Brain pericyte (primary cell): ENCODE measurements at places on chromosomes 1 and 21.

- no peak for DNase-seq
These were observed 103.4 kb downstream of the VPS13D start for GRCh38 chr1:12333036-12333785.

- DNase-seq = no peak
These were observed 99.1 kb upstream of the NGF start for GRCh38 chr1:115437196-115437595.

DNA sequence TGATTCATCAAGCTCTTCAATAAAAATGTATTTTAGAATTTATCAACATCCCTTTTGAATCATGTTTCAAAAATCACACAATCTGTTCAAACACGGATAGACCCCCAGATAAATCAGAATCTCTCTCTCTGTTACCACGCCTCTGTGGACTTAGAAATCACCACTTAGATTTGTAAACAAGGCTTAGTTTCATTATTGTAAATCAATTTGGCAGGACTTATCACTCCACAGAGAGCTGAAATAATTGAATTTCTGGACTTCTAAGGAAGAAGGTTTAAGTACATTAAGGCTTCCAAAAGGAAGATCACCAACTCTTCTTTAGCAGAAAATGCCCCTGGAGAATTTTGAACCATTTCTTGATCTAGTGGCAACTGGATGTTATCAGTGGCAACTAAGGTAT lies 100.4 kb downstream of the APP start:
- no peak for DNase-seq

GRCh38 chr1:51534447-51534846 lies 15.4 kb upstream of the EPS15 start:
- no peak for DNase-seq

- no peak for DNase-seq
These were observed 2.1 kb downstream of the GNG12 start for GRCh38 chr1:67830928-67831830.

DNA sequence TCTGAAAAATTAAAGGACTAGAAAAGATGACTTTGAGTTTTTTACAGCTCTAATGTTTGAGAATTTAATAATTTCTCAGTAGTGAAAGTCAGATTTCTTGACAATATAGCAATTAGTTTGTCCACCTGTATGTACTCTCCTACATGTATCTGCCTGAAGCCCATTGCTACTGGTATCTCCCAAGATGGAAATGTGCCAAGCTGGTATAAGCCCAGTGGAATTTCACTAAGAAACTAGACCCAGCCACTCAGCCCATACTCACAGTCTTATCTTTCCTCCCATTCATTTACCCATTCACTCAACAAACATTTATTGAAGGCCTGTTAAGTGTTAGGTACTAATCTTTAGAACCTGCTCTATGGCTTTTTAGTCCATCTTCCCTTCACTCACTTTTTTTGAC lies 21.6 kb upstream of the TRIM45 start:
- DNase-seq = no peak

DNA sequence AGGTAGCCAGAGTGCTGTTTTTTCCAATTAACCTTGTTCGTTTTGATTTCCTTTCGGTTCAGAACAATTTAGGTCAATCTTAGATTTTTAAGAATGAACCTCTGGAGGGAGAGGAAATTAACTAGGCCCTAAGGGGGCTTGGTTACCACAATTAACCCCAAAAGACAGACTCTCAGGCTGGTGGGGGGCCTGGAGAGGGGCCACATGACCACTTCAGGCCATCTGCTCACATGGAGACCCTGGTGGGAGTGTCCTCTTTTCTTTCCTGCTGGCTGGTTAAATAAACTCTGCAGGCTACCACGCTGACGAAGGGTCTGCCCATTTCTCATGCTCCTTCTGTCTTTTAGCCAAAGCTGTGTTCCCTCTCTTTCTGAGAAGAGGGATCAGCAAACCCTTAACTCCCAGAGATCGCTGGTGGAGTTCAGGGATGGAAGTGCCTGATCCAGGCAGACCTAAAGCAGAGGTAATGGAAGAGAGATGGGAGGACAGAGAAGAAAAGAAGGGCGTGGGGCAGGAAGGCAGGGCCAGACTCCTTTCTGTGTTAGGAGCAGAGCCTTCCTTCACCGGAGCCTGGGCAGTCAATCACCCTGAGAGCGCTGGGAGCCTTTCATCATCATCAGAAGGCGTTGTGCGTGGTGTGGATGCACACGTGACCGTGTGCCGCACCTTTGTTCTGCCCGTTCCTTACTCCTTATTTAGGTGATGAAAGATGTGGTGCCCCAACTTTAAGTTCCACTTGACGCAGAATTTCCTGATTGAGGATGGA lies 58.5 kb downstream of the KIF26B start:
- no peak for DNase-seq

DNA sequence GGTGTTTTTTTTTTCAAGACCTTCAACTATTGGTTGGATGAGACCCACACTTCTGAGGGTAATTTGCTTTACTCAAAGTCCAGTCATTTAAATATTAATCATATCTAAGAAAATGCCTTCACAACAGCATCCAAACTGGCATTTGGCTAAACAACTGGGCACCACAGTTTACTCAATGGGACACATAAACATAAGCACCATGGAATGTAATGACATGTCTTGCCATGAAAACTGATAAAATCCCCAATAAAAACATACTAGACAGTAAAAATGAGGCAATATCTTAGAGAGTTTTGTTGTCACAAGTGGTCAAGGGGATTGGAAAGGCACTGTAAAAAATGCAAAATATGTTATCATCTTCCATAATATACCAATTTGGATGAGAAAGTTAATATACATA lies 838.8 kb upstream of the ADAMTS5 start:
- DNase-seq = no peak

DNA sequence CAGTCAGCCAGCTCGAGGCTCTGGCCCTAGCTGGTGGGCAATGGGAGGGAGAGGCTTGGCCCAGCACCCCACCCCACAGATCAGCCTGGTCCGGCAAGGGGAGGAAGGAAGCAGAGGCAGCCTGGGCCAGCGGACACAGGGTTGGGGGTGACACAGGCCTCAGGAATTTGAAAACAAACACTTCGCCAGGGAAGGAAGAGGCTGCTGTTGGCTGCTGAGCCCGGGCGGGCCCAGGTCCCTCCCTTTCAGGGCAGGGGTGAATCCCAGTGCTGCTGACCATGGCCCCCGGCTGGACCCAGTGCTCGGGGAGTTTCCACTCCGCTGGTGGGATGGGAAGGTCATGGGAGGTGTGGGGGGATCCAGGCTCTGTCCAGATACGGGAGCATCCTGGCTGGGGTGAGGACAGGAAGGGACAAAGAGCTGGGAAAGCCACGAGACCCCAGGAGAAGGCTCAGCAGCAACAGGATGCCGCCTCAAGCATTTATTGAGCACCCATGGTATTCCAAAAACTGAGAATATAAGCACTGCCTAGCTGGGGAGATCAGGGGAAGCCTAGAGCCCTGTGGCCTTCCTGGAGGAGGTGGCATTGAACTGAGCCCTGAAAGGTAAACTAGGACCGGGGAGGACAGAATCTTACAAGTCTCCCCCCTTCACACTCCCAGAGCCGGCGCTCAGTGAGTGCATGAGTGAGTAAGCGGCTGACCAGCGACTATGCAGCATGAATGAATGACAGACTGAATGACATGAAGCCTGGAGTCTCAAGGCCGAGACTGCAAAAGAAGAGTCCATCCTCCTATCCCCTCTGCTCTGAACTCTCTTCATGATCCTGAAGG lies 26.2 kb upstream of the EPHA2 start:
- DNase-seq = peak; percentile 43

DNA sequence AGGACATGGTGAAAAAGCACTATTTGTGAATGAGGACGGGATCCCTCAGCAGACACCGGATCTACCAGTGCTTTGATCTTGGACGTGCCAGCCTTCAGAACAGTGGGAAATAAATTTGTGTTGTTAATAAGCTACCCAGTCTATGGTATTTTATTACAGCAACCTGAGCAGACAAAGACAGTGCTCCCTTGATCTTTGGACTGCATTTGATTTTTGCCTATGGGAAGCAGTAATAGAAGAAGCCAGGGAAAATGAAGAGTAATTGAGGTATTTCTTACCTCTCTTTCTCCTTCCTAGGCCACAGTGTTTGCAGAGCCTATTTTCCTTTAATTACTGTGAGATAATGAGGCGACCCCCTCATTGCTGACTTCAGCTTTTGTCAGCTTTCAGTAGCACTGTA lies 87.9 kb downstream of the PDE4B start:
- no peak for DNase-seq

- DNase-seq = no peak
These were observed 65.6 kb downstream of the SAMSN1 start for GRCh38 chr21:14480411-14481031.

- DNase-seq = no peak
These were observed 60.8 kb downstream of the BCAR3 start for GRCh38 chr1:93620841-93621210.

GRCh38 chr1:90726425-90726985 lies 9.4 kb upstream of the BARHL2 start:
- no peak for DNase-seq

DNA sequence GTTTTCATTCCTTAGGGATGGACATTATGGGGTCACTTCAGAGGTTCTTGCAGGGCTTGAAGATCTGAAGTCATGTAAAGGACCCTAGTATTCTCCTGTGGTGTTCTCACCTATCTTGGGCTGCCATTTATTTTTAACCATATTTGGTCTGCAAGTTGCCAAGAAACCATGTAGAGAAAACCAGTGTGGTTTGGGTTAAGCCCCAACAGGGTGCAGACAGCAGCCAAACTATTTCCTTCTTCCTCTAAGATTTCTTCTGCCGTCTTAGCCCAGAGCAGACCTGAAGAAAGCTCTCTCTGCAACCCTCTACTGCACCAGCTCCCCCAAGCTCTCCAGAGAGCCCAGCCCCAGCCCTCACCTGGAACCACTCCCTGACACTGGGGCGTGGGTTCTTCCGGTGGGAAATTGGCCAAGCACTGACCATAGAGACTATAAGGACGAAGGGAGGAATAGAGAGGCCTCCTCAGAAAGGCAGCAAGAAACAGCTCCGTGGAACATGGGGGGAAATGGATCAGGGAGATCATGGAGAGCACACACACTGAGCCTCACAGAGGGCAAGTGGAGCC lies 136.6 kb downstream of the SYF2 start:
- no peak for DNase-seq

- no peak for DNase-seq
These were observed 110.3 kb downstream of the TIAM1 start for GRCh38 chr21:31233711-31234110.

DNA sequence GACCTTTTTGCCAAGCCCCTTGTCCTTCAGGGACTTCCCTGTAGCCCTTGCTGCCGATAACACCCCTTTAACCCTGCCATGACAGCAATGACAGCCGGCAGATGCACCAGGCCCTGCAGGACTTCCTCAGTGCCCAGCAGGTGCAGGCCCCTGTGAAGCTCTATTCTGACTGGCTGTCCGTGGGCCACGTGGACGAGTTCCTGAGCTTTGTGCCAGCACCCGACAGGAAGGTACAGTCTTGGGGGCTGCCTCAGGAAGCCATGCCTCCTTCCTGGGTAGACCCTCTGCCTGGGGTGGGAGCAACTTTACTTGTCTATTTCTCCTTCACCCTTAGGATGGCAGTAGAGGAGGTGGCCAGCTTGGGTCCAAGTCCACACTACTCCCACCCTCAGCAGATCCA lies 16.1 kb upstream of the PADI6 start:
- no peak for DNase-seq

DNA sequence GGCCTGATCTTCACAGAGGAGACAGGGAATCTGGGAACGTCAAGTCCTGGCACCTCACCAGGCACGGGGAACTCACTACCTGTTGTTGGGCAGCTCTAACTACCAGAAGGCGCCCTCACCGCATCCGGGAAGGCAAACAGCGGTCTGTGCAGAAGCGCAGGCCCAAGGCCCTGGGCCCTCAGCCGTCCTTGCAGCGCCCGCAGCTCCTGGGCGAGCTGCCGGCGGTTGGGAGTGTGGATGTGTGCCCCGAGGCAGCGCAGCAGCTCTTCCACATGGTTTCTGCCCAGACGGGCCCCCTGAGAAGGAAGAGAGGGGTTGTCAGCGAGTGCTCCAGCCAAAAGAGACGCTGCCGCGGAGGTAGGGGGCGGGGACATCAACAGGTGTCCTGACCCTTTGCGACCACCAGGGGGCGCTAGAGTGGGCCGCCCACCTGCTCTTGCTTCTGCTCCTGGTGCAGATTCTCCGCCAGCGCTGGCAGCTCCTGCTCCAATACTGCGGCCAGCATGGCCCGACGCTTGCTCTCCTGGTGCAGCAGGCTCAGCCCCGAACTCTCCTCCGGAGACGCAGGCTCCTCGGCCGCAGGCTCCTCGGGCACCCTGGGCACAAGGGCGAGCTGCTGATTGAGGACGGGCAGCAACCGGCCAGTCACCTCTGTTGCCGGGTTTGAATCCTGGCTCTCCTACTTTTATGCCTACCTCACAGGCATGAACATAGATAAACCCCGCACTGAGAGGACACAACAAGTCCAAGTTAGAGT lies 9.3 kb downstream of the MAP3K6 start:
- DNase-seq = no peak

DNA sequence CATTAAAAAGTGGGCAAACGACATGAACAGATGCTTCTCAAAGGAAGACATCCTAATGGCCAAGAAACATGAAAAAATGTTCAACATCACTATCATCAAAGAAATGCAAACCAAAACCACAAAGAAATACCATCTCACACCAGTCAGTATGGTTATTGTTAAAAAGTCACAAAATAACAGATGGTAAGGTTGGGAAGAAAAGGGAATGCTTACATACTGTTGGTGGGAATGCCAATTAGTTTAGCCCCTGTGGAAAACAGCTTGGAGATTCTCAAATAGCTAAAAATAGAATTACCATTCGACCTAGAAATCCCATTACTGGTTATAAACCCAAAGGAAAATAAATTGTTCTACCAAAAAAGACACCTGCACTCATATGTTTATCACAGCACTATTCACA lies 369.4 kb downstream of the KCNH1 start:
- no peak for DNase-seq

- no peak for DNase-seq
These were observed 1.2 kb upstream of the TNFRSF4 start for GRCh38 chr1:1215080-1215676.

- no peak for DNase-seq
These were observed 18.7 kb upstream of the PEX10 start for GRCh38 chr1:2431103-2431502.

DNA sequence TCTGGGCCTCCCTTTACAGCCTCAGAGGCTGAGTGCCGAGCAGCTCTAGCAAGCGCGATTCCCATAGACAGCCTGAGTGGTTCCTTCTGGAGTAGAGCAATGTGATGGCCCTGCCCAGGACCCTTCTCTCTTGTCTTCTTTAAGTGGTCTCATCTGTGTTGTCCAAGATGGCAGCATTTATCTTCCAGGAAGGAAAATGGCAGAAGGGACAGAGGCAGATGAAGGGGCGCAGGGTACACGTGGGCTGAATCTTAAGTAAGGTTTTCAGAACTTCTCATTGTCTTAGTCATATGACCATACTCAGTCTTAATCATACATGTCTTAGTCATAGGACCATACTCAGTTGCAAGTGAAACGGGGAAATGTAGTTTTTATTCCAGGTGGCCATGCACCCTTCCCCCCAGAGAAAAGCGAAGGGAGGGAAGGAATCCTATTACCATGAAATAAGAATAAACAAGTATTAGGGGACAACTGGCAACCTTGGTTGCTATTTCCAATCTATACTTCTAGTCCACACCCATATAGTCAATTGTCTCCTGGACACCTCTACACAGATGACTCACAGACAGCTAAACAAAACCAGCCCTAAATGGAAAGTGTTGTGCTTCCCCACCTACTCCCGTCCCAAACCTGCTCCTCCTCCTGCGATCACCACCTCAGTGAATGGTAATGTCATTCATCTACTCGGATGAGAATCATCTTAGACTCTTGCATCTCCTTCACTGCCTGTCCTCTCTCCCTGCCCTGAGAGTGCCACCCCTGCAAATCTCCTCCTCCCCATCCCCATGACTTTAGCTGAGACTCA lies 13.3 kb downstream of the OVAAL start:
- no peak for DNase-seq
